MM.1S (cell line): ENCODE measurements at places on chromosomes 11 and 22.
A peak's percentile ranks its signal among the peaks of the same experiment; 100 is the strongest.

- DNase-seq: no peak
These were observed 84.3 kb upstream of the TMEM45B start for GRCh38 chr11:129731316-129731715.

DNA sequence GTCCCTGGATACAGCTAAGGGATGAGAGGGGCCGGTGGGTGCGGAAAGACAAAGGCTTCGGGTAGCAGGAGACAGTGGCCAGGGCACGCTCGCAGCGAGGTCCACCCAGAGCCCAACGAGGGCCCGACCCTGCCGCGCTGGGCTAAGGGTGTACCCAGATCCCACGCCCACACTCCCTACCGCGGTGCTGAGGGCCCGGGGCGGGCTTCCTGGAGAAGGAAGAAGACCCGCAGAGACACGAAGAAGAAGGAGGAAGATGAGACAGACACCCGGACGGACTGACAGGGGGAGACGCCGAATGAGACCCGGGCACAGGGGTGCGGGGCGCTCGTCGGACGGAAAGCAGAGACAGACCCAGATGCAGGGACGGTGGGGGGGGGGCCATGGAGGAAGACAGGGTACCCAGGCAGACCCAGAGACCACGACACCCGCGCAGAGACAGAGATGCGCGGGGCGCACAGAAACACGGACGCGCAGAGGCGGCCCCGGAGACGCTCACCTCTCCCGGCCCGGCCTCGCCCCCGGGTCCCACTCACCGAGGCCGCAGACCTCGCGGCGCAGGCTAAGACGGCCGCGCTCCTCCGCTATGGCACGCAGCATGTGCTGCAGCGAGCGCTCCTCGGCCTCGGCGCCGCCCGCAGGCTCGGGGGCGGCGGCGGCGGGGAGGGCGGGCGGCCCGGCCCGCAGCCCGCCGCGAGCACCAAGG, 437 bp downstream of the KIAA0930 start:
- no peak for DNase-seq

GRCh38 chr11:13352711-13353110, 75.1 kb downstream of the BMAL1 start:
- no peak for DNase-seq

DNA sequence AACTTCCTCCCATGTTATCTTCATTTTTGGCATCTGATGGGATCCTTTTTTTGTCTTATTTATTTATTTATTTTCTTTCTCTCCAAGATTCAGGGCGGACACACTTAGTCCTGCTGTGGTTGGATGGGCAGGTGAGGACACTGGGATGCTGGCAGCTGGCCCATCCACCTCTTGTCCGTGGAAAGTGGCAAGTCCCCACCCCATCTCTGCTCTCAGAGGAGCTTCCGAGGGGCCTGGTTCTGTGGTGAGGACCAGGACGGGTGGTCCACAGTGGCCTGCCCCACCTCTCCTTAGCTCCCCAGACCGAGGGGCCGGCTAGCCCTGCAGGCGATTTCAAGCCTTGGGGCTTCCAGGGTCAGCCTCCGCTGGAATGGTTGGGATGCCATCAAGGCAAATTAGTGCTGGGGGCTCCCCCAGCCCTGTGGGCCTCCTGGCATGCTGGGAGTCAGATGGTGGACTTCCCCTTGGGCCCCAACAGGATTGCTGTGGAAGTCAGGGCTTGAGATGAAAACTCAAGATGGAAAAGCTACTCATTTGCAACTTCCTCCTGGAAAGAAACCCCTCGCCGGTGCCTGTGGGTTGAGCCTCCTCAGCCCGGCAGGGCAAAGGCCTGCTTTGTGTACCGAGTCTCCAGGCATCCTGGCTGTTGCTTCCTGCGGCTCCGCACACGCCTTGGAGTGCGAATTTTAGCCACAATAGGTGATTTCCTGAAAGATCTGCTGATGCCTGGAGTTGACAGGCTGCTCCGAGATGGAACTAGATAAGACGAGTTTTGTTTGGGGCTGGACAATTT, 31.2 kb upstream of the LINC01488 start:
- DNase-seq: no peak

GRCh38 chr22:30044881-30045493, 35.3 kb upstream of the HORMAD2 start:
- no peak for DNase-seq

DNA sequence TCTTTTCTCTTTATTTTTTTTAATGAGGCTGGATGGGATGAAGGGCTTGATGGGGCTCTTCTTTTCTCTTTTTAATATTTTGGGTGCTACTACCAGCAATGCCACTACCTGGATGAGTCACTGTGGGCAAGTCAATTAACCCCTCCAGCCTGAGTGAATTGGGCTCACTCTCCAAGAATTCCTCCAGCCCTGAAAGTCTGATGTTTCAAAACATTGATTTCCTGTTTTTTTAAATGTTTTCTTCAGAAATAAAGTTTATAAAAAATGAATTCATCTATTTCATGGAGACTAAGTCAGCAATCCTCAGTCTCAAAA, 812 bp upstream of the OR5A2 start:
- no peak for DNase-seq

DNA sequence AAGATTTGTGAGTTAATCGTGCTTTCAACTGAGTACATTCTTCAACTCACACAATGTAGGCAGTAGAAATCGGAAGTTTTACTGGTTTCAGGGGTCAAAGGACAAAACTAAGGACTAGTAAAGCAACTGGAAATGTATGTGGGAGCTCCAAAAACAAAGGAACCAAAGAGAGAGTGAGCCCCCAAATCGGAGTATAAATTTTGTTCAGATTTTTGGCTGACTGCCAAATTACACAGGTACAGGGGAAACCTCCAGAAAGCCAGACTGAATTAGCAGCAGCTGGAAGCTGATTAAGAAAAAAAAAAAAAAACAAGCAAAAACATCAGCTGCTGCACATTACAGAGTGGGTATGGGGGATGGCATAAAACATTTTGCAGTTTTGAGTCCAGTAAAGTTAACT, 75.2 kb upstream of the GNAZ start:
- peak; percentile 74 for DNase-seq

DNA sequence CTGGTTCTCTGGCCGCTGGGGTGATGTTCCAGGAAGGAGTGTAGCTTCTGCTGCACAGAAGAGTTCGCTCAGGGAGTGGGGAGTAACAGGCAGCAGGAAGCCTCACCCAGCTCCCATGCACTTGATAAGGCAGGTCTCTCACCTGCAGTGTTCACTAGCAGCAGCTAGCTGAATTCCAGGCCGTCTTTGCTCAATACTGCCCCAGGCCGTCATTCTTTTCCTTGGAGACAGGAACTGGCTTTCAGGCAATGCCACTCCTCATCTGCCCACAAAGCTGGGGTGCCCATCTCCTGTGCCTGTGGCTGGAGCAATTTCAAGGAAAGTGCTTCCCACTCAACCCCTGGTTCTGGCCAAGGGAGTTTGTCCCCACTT, 66.1 kb downstream of the ARHGAP42 start:
- no peak for DNase-seq

DNA sequence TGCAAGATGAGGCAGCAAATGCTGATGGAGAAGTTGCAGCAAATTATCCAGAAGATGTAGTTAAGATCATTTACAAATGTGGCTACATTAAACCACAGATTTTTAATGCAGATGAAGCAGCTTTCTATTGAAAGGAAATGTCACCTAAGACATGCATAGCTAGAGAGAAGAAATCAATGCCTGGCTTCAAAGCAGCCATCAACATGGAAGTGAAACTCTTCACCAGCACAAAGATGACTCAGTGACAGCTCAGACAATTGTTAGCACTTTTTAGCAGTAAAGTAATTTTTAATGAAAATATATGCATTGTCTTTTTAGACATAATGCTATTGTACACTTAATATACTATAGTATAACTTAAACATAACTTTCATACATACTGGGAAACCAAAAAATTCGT, 71.4 kb downstream of the FANCF start:
- DNase-seq: peak; percentile 47

- no peak for DNase-seq
These were observed 15.0 kb downstream of the ROBO3 start for GRCh38 chr11:124880290-124880611.

DNA sequence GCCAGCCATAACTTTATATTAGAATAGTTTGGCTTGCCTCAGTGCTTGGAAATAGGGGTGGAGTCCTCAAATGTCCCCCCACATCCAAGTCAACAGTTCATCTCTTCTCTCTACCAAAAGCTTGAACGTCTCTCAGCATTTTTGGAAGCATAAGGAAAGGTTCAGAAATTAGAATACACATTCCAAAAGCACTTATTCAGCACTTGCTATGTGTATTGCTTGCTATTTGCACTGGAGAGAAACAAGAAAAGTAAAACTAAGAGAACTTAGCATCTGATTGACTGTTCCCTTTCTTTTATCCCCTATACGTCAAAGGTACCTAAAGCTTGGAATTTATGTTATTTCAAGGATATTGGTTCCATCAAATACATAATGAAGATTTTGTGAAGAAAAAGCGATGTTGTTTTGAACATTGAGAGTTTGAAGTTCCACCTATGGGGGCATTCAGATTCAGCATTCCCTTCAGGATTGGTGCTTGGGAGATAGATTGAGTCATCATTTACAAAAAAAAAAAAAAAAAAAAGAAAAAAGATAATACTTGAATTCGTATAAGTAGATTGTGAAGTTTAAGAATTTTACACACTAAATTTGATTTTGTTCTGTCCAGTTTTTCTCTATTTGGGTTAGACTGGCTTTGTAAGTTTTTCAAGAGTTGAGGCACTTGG, 1.3 kb downstream of the TBRG1 start:
- no peak for DNase-seq

GRCh38 chr11:9076661-9077060, 14.7 kb downstream of the SCUBE2 start:
- no peak for DNase-seq

DNA sequence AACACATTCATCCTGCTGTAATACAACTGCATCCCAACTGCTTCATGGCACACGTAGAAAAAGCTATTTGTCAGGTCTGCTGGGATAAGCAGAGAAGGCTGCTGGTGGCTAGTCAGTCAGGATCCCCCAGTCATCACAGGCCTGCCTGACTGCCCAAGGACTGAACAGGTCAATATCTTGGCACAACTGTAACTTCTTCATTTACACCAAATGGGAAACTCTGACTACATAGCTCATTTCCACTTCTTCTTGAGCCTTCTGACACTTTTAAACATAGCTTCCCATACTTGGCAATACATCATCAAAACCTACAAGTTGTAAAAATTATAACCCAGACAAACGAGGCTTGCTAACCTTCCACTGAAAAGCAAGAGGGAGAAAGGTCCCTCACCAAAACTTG, 2.8 kb downstream of the TMEM9B start:
- no peak for DNase-seq

- DNase-seq: no peak
These were observed 56.7 kb downstream of the CTSC start for GRCh38 chr11:88280673-88281316.

DNA sequence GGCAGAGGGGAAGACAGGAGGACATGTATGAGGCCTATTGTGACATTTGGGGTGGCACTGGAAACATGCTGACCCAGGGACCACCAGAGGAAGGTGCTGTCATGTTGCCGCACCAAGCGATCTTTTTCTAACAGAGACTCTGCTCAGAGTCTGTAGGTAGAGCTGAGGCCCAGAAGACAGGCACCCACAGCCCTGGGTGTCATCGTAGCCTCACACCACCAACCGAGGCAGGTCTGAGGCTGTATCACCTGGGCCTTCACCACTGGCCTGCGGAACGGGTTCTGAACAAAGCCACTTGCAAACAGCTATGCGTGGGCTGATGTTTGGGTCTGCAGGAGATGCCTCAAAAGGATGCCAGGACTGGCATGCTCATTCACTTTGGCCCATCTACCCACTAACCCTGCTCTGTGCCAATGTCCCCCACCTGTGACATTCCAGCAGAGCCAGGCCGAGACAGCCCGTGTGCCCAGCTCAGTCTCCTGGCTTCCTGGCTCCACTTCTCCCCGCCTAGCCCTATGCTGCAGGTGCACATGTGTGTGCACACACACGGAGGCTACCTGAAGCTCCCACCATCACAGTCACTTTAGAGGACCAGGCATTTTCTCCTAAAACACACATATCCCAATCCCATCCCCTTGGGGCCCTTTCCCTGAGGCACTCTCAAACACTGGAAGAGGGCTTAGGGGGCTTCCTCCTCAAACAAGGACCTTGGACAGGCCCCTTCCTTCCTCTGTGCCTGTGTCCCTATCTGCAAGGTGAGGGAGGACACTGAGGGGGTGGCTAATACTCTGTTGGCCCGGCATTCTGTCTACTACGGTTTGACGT, 3.6 kb downstream of the TRIM29 start:
- DNase-seq: no peak

DNA sequence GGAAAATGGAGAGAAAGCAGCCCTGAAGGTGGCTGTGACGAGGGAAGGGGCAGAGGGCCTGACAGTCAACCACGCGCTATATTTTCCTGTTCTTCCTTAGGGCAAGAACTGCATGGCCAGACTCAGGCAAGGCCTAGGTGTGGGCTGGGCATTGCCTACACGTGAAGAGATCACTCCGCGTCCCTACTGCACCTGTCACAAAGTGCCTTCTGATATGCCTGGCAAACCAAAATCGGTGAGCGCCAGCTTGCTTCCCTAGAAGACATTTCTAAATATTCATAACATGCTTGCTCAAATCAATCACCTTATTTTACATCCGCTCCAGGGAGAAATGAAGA, 6.3 kb downstream of the TMEM121B start:
- no peak for DNase-seq

- no peak for DNase-seq
These were observed 106.2 kb downstream of the PKNOX2 start for GRCh38 chr11:125270711-125271110.

DNA sequence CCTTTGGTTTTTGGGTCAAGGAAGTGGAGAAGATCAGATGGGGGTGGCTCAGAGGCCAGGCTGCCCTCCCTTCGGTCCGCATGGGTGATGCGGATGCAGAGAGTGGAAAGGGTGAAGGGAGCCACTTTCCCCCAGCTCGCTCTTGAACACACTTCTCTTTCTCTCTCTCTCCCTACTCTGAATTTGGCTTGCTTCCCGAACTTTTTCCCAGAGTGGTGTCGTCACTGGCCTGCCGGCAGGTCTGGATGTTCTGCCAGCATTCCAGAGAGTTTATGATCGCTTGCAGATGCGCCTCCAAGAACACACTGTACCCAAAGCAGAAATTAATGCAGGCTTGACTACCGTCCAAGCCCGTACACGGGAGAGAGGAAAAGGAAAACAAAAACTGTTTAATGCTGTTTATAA, 103.2 kb downstream of the ZBTB16 start:
- DNase-seq: no peak

GRCh38 chr11:72676861-72677341, 2.7 kb upstream of the PDE2A start:
- DNase-seq: peak; percentile 38

GRCh38 chr22:32142600-32142999, 16.5 kb downstream of the C22orf42 start:
- no peak for DNase-seq

GRCh38 chr11:134646561-134646960, 234.5 kb upstream of the B3GAT1 start:
- no peak for DNase-seq

GRCh38 chr11:31295308-31295707, 74.2 kb downstream of the DCDC1 start:
- DNase-seq: peak; percentile 66

DNA sequence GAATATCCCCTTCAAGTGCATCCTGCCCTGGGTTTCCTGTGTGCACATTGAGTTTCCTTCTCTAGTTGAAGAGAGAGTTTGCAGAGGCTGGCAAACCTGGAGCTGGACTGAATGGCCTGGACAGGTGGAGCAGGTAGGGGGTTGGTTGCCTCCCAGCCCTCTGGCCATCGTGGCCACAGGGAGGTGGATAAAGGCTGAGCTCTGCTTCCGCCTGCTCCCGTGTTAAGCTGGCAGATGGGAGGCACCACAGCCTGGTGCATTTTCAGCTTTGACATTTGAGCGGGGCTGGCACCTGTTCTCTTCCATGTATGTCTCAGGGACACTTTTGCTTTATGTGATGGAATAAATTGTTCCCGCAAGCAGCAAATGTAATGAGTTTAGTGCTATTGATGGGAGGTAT, 11.1 kb downstream of the MICAL2 start:
- no peak for DNase-seq

- no peak for DNase-seq
These were observed 15.8 kb downstream of the TOLLIP start for GRCh38 chr11:1293619-1294015.
